ENCODE measurements at places on chromosomes 6 and 20. TPM values are rescaled to one million over a fixed set of nuclear protein-coding genes. Genes with fewer than 3 reads are reported as not detected.

DNA sequence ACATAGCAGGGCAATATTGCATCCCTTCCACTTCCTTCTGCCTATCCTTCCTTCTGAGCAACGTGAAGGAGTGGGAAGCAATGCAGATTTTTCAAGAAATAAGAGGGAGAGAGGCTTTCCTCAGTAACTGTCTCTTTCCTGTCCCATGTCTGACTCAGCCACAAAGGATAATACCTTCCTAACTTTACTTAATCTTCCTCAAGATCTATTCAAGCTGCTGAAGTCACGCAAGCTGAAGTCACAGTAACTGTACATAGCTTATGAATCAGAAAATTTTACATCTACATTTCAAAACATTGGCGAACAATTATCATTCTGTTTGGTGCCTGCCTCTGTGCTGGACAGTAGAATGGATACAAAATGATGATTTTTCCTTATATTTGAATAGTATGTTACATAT is 86.4 kb upstream of the POU3F2 start:
- no peak for DNase-seq

- no peak for DNase-seq
These were observed 240.4 kb upstream of the SULF2 start for GRCh38 chr20:48025661-48026060.

DNA sequence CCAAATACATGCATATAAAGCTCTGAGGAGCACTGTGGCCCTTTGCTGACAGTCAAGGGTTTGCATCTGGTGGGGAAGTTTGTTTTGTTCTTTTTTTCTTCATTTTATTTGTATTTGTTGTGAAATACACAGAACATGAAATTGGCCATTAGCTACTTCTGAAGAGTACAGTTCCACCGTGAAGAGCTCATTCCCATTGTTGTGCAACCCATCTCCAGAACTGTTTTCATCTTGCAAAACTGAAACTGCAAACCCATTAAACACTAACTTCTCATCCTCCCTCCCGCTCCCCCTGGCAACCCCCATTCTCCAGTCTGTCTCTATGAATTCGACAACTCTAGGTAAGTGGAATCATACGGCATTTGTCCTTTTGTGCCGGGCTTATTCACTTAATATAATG is 231.3 kb downstream of the TFAP2C start:
- DNase-seq = no peak

DNA sequence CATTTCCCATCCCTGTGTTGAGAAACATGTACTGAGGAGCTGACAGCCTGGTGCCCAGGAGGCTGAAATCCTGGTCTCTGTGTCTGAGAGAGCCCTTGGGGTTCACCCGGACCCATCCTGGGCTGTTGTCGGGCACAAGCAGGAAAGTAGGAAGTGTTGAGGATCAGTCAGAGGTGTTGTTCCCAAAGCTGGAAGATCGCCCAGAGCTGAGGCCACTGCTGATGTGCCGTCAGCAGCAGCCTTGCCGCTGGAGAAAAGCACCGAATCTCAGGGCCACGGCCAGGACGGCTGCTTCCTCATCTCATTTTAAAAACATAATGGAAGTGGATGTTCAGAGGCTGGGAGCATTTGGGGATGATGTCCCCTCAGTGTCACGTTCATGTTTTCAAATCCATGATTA is 218.5 kb downstream of the UST start:
- DNase-seq = no peak

- DNase-seq = no peak
These were observed 336.2 kb downstream of the ZFAND3 start for GRCh38 chr6:38155621-38156204.

- no peak for DNase-seq
These were observed 930.6 kb downstream of the KIF16B start for GRCh38 chr20:15642676-15643075.

DNA sequence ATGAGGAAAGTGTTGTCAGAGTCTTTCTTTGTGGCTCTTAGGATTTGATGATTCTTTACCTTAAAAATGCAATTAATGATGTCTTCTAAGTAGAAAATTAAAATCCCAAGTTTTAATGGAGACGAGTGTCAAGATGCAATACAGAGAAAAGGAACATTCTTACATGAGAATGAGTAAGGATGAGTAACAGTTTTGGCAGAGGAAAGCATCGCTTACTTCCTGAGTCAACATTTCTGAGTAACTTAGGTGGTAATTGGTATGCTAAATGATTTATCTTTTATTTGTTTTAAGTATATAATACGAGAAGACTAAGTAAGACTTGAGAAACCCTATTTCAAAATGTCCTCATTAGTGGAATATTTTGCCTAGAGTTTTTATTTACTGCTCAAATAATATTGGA is 101.3 kb downstream of the RTN4IP1 start:
- no peak for DNase-seq

- peak; percentile 43 for DNase-seq
These were observed 592 bp upstream of the CDYL start for GRCh38 chr6:4775494-4776130.

DNA sequence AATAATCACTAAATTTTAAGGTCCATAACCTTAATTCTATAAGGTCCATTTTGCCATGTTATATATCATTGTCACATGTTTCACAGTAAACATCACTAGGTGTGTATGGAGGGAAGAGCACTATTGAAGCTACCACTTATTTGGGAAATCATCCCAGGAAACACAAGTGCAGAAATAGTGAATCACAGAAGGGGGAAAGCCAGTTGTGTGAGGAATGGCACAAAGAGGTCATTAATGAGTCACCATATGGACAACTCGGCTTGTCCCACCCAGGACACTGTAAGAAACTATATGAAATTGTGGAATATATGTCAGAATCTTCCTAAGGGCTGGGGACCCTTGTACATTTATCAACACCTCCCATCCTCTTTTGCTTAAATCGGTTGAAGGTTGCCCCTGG is 13.7 kb downstream of the BTN3A1 start:
- DNase-seq = no peak

DNA sequence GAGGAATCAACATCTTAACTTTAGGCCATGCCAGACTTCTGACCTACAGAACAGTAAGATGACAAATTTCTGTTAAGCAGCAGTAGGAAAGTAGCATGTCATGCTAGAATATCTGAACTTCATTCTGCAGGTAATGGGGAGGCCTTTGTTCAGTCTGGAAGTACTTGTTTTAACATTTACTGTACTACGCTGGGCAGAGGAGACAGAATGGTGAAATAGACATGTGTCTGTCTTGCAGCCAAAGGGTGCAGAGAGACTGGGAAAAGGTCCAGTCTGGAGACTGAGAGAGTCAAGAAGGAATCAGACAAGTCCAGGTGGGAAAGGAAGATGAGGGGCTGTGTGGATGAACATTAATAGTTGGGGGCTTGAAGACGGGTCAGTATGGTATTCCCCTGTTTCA is 17.5 kb upstream of the ZBTB2 start:
- no peak for DNase-seq

GRCh38 chr20:43961541-43962471 is 47.2 kb downstream of the TOX2 start:
- DNase-seq = no peak

- DNase-seq = no peak
These were observed 79.1 kb downstream of the RIMS1 start for GRCh38 chr6:71965404-71965803.

- no peak for DNase-seq
These were observed 434.9 kb downstream of the TFAP2A start for GRCh38 chr6:9979996-9980395.

GRCh38 chr20:42938441-42939205 is 251.1 kb downstream of the PTPRT start:
- no peak for DNase-seq

GRCh38 chr6:153814136-153814535 is 224.9 kb upstream of the OPRM1 start:
- no peak for DNase-seq

GRCh38 chr6:3997177-3997770 is 81.7 kb downstream of the FAM217A start:
- DNase-seq = no peak

DNA sequence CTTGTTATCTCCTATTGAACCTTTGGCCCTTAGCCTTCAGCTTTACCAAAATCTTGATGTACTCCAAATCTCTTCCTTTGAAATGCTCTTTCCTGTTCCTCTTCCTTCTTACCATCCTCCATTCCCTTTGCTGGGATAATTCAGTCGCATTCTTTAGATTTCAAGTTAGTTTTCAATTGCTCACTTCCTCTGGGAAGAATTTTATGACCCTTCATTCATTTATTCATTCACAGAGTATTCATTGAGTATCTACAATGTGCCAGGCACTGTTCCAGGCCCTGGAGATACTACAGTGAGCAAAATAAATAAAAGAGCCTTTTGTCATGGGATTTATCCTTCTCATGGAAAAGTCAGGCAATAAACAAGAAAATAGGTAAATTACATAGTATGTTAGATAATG is 548.2 kb upstream of the FLRT3 start:
- DNase-seq = no peak

- no peak for DNase-seq
These were observed 213.5 kb upstream of the SULF2 start for GRCh38 chr20:47998736-47999135.

- no peak for DNase-seq
These were observed 8.7 kb downstream of the ZNF335 start for GRCh38 chr20:45963059-45964005.

GRCh38 chr6:143741480-143741879 is 63.7 kb downstream of the PHACTR2 start:
- no peak for DNase-seq

GRCh38 chr6:102154874-102155273 is 761.4 kb downstream of the GRIK2 start:
- DNase-seq = no peak

DNA sequence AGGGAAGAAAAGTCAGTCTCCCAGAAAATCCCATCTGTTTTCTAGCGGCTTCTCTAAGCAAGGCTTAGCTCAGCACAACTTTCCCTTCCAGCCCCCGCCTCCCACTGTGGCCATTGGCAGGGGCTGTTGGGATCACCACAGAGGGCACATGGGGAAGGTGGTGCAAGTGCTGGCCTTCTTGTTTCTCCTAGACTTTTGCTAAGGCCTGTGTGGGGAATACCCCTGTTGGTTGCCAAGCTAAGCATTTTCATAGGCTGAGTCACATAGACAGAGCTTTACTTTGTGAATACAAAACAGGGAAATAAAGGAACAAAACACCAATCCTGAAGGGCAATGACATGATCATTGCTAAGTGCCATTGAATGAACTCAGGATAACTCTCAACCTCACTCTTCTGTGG is 32.4 kb upstream of the TIAM2 start:
- no peak for DNase-seq

DNA sequence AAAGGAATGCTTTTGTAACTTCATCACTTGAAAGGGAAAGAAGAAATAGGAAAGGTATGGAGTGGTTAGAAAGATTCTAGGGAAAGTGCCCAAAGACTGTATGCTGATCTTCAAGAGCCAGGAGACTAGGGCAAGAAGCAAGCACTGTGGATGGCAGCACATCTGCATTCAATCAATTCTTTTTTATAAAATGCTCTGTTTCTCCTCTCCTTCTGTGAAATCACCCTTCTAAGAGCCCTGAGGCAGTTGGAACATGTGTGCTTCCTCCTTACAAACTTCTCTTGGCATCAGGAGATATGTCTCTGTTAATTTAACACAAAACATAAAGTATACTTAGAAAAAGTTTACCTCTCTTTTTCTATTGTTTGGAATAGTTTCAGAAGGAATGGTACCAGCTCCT is 1162.2 kb upstream of the GJE1 start:
- DNase-seq = no peak

DNA sequence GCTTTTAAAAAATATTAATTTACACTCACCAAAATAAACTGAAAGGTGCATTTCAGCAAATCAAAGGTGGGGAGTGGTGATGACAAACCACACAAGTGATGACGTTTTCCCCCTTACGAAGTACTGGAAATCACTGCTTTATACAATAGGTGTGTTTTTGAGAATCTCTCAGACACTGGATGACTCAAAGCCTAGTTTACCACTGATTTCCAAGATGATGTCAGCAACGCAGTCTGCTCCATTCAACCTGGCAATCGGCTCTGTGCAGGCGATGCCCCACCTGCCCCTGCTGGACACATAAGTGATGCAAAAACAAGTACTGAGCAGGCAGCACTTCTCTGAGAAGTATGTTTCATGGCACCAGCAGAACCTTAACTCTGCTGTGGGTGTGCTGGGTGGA is 114.4 kb downstream of the SOD2 start:
- no peak for DNase-seq

TTK gene
- total RNA-seq = 26.2 TPM

CCM2L gene
- total RNA-seq = not detected

SLC44A4 gene
- total RNA-seq = 0.18 TPM

MOCS3 gene
- 4.7 TPM for total RNA-seq

LY6G6C gene
- total RNA-seq = not detected

HTR1B gene
- total RNA-seq = not detected

STMND1 gene
- total RNA-seq = not detected

ZNF133 gene
- total RNA-seq = 8.7 TPM

SLC18B1 gene
- 3.6 TPM for total RNA-seq

NKAIN4 gene
- not detected for total RNA-seq

FLRT3 gene
- total RNA-seq = not detected

GPR6 gene
- not detected for total RNA-seq

CALHM5 gene
- not detected for total RNA-seq

IPCEF1 gene
- 0.34 TPM for total RNA-seq
